Activated naive CD4-positive, alpha-beta T cell (primary cell): ENCODE measurements at places on chromosomes 11 and 22.
A peak's percentile ranks its signal among the peaks of the same experiment; 100 is the strongest.

GRCh38 chr11:15967966-15968365 is 388.4 kb downstream of the SOX6 start:
- no peak for DNase-seq

DNA sequence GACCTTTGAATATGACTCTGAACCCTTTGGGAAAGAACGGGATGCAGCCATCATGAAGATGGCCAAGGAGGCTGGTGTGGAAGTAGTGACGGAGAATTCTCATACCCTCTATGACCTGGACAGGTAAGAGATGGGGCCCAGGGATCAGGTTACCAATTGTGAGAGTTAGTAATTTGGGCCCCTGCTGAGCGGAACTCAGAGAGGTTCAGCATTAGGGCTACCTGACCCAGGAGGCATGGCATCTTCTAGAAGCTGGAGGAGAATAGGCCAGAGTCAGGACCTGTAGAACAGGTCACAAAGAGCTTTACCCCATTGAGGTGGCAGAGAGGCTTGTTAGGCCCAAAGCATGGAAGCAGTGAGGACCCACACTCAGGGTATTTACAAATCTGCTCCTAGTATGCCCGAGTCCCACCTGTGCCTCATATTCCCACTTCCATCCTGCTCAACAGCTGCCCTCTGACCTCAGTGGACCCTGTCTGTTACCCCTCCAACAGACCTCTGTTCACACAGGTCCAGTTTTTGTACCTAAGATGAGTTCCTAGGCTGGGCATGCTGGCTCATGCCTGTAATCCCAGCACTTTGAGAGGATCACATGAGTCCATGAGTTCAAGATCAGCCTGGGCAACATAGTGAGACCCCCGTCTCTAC is 11.6 kb downstream of the CRY2 start:
- DNase-seq: no peak

DNA sequence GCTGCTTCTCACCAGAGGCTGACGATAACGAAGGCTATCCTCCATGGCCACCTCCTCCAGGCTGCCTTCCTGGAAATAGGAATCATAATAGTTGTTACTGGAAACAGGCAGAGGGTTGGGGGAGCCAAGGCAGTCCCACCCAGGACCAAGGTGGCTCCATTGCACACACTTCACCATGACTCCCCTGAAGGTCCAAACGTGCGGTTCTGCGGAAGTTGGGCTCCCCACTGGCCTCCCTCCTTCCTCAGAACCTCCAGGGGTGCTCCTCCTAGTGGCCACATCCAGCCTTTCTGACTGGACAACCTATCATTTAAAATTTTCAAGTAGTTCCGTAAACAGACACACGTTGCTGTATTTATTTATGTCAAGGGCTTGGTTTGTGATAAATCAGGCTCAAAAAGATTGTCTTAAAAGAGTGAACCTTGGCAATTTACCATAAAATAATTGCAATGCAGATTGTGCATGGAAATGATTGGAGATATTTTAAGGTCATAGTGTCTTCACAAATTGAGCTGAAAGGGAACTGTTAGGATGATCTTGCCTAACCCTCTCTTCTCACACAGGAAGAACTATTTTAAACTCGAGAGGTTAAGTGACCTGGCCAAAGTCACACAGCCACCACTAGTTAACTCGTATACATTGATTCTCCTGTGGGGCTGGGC is 1.4 kb upstream of the TCN2 start:
- peak; percentile 29 for DNase-seq

DNA sequence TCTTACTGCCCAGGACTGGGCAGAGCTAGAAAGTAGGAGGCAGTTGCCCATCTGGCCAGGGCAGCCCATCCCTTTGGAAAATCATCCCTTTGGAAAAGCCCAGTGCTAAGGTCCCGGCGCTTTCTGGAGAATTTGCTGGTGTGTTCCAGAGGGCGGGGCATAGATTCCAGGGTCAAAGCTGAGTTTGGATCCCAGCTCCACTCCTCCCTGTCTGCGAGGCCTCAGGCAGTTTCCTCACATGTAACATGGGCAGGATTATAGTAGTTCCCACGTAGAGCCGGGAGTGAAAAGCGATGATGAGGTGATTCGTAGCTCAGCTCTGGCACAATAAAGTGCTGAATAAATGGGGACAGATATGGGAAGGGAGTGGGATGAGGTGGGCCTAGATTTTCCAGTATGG is 31.4 kb upstream of the LRRC10B start:
- DNase-seq: no peak

DNA sequence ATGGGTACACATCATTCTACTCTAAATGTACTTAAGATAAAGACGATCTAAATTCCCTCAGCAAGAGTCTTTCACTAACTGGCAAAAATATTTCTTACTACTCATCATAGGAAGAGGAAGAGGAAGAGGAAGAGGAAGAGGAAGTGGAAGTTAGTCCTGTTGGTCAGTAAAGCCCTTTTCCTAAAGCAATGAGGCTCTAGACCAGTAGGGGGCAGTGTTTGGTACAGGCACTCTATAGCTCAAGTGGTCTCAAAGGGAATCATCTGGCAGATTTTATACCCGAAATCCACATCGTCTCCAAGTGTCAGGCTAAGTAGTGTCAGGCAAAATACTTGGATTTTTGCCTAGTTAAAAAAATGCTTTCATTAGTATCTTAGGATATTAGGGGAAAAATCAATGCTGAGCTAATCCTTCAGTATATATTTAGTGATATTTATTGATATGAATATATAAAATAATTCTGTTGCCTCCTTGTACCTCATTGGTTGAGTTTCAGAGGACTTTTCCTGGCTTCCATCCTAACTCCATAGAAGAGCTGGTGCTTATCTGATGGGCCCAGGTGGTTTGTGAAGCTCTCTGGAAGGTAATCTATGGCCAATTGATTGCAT is 7.7 kb downstream of the BLID start:
- DNase-seq: no peak

DNA sequence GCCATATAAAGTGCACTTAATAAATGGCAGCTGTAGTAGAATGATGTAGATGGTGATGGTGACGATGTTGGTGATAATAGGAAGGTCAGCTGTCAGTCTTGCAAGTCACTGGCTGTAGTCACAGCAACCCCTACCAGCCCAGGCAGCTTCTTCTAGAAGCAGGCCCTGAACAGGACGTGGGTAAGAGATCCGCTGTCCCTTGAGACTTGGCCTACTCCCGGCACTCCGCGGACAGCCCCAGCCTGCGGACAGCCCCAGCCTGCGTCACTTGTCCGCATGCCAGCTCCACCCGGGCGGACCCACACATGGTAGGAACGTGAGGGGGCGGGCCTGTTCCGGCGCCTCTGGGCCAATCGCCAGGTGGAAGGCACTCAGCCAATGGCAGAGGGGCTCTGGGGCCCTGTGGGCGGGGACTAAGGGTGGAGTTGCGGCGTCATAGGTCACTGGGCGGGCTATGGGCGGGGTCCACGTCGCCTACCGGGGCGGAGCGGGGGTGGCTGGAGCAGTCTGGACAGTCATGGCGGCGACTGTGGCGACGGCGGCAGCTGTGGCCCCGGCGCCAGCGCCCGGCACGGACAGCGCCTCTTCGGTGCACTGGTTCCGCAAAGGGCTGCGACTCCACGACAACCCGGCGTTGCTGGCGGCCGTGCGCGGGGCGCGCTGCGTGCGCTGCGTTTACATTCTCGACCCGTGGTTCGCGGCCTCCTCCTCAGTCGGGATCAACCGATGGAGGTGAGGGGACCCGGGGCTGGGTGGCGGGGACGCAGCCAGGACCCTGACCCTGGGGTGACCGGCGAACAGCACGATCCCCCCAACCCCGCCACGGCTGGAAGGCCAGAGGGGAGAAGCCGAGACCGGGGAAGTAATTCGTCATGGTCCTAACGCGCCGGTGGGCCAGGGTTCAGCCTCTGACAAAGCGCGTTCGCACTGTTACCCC is at the start of gene CRY2:
CRY2 (plus strand) TSS at position 502 of the 937 bp plus-strand sequence; CDS start at position 518, 16 bp downstream.
- peak; percentile 96 for DNase-seq

- no peak for DNase-seq
These were observed 55.1 kb downstream of the CEP164 start for GRCh38 chr11:117382746-117383145.

- no peak for DNase-seq
These were observed 2.8 kb downstream of the PDXP start for GRCh38 chr22:37661160-37661924.

GRCh38 chr11:30453705-30454104 is 130.8 kb downstream of the ARL14EP start:
- no peak for DNase-seq

- DNase-seq: no peak
These were observed 4.2 kb downstream of the USP2 start for GRCh38 chr11:119377112-119377901.

DNA sequence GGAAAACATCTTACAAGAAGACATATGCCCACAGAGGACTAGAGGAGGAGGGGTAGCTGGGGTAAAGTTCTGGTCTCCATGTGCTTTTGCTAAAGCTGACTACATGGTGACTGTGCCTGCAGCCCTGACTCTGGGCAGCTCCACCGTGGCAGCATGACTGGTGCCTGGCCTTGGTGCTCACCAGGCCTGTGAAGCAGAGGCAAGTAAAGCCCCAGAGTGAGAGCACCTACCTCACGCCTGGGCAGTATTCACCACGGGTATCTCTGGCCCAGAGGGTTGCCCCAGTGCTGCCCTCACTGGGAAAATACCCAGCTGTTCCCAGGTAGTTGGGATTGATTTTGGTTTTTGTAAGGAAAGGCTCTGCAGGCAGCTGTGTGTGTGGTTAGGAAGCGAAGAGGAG is 78.3 kb downstream of the CTTN start:
- DNase-seq: no peak

DNA sequence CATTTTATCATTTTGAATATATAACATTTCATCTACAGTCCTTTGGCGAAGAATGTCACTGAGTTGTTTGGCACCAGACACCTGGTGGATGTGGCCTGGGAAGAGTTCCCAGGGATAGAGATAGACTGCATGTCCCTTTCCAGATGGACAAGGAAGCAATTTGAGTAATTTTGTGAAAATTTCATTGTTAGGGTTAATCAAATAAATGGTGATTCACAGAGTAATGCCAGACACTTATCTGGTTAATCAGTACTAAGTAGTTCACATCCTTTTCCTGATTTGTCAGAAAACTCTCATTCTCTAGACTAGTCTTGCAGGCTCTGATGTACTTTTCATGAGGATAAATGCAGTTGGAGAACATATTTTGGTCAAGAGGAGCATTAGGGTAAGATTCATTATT is 41.6 kb downstream of the NAALAD2 start:
- DNase-seq: no peak

- DNase-seq: no peak
These were observed 91.2 kb downstream of the TEAD1 start for GRCh38 chr11:12765428-12765827.

DNA sequence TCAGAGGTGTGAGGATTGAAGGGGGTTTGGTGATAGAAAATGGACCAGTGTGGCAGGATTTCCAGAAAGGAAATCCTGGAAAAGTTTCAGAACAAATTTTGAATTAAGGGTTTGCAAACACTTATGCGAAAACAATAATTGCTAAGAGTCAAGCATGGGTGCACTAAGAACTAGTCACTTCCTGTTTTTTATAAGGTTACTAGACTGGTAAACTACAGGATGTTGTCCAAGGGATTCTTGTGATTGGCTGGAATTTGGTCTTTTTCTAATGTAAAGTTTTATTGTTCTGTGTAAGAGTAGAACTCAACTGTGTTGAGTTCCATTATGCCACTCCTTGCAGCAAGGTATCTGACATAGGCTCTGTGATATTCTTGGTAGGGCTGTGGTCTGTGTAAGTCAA is 54.1 kb downstream of the LIF start:
- no peak for DNase-seq

GRCh38 chr11:68441466-68442230 is 18.9 kb upstream of the PPP6R3 start:
- no peak for DNase-seq

DNA sequence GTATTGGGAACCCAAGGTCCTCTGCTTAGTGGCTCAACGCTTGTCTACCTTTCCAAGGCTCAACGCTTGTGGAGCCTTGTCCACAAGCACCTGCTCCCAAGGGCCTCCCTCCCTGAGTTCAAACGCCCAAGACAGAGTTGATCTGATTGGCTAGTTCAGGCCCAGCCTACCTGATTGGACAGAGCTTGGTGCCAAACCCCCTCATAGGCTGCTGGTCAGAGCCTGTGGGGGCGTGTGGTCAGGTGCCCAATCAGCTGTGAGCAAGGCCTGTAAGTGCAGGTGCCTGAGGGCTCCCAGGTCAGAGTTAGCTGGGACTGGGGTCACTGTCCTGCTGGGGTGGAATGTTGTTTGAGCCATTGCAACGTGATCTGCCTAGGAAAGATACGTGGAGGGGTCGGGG is 16.9 kb upstream of the TMPRSS6 start:
- DNase-seq: no peak

- no peak for DNase-seq
These were observed 282.3 kb downstream of the TTC28 start for GRCh38 chr22:28397306-28397705.

GRCh38 chr11:26086028-26086427 is 245.9 kb upstream of the ANO3 start:
- no peak for DNase-seq

DNA sequence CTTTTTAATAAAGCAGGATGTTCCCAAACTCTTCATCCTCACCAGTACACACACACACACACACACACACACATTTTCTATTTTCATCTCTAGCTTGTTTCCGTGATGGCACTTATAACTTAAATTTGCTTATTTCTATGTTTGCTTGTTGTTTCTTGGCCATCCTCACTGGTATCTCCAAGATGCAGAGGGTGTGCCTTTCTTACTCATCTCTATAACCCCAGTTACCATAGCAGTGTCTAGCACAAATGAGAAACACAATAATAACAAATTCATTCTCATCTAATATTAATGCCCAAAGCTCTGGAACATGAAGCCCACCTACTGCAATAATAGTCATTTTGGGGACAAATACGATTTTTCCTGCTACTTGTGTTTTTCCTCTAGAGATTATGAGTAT is 156.3 kb downstream of the GRM5 start:
- no peak for DNase-seq

- DNase-seq: no peak
These were observed 40.0 kb downstream of the COMMD9 start for GRCh38 chr11:36249246-36249645.

DNA sequence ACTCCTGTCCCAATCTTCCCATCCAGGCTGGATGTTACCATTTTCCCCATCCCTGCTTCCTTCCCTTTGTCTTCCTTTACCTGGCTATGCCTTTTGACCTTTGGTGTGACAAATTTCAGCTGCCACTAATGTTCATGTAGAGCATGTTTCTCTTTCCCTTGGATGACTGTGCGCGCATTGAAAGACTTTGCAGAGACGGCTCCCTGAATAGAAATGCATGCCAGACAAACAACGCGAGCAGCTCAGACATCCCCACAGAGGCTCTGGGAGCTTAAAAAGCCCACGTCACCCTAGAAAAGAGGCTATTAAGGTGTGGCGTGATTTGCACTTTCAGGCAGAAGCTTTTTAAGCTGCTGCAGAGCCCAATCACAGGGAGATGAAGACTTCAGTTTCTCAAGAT is 202.0 kb downstream of the NTM start:
- no peak for DNase-seq

DNA sequence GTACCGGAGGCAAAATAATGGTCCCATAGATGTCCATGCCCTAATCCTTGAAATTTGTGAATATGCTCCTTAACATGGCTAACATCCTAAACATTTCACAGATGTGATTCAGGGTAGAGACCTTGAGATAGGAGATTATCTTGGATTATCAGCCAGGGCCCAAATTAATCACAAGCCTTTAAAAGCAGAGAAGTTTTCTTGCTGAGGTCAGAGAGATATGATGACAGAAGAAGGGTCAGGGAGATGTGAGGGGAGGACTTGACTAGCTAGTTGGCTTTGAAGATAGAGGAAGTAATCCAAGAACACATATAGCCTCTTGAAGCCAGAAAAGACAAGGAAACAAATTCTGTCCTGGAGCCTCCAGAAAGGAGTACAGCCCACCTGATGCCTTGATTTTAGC is 19.1 kb upstream of the FDX1 start:
- no peak for DNase-seq
